Fibroblast of upper back skin (primary cell): ENCODE measurements at places on chromosomes 6 and 20.

- no peak for DNase-seq
Observed at GRCh38 chr6:100751590-100751989, 129.5 kb downstream of the ASCC3 start.

DNA sequence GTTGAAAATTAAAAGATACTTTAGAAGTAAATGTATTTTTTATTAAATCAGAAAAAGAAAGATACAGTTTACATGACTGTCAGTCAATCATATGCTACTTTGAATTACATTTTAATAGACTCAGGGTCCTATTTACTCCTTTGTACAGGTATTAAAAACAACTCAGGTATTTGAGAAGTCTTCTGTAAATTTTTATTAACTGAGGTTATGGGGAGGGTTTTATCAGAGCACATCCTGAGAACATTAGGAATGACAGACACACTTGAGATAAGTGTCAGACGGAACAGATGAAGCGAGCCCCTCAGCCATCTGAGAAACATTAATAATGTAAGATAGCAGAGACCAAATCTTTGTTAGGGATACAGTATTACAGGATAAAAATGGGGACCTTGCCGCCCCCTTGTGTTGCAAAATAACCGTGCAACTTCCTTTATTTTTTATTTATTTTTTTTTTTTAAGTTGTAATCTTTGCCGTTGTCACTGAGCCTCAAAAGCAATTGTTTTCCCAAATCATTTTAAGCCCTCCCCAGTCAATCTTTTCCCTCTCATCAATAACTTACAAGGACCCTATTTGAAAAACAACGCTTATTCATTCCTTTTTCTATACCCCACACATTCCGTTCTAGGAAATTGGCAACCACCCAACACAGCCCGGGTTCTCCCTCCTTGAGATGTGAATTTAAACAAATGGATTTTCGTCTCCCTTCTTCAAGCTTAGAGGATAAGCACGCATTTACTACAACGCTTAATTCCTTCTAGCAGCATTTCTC lies 126.7 kb downstream of the BCAS1 start:
- DNase-seq, result peak; percentile 54

DNA sequence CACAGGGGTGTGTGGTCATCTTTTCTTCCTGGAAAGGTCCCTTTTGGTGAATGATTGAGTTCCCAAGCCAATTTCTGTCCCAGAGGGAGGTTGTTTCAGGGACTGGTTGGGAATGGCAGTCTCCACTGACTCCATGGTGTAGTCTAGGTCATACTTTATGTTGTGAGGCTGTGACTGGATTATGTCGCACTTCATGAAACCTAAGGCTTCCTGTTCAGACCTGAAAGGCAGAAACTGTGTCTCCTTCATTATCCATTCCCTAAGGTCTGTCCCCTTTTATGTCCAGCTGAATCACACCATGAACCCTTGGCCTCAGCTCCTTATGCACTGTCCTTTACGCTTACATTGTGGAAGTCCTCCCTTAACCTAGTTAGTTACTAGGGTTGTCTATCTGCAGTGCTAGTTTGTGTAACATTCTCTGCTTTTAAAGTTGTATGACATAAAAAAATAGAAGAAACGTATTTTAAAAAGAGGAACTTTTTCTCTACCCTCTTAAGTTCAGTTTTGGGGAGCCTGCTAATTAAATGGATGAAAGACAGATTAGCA lies 191.3 kb downstream of the JARID2 start:
- no peak for DNase-seq

- no peak for DNase-seq
Observed at GRCh38 chr20:62012631-62013030, 53.0 kb downstream of the TAF4 start.

DNA sequence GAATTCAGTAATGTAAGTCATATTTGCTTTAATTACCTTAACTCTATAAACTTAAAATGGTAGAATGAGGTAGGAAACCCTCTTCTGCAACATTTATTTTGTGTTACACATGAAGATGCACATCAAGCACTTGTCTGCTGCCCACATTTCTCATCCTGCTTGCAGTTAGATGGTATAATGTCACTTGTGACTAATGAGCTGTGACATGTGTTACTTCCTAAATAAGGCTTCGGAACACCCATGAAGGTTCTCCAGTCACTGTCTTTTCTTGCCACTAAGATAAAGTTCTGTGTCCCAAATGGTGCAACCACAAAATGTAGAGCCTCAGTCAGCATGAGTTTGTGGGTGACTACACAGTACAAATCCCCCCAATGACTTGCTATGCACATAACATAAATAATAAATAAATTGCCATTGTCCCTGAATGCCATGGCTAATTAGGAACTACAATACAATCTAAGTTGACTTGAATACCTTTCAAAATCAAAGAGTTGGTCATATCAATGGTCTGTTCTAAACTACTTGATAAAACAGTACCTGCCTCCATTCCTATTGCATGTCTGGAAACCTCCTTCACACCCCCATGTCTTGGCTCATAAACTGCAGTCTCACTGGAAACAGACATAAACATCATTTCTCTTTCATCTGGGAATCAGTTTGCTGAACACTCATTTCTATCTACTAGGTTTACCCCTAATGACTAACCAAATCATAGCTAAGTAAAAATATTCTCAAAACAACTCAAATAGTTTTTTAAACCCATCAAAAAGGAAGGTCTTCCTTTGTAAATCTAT lies 157.2 kb downstream of the PTPRK start:
- DNase-seq, result peak; percentile 12

DNA sequence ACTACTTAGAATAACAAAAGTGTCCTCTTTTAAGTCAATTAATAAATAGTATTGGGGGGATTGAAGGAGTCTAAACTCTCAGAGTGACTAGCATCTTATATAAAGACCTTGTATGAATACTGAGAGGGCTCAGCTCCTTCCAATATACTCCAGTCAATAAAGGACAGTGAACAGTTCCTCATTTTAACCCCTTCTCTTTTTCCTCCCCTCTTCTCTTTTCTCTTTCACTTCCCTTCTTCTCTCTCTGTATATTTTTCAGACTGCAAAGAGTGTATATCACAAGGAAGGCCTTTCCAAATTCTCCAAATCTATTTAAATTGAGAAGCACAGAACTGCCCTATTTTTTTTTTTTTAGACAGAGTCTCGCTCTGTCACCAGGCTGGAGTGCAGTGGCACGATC lies 99.5 kb downstream of the CD164 start:
- no peak for DNase-seq

- no peak for DNase-seq
Observed at GRCh38 chr6:68652117-68652536, 17.0 kb downstream of the ADGRB3 start.

DNA sequence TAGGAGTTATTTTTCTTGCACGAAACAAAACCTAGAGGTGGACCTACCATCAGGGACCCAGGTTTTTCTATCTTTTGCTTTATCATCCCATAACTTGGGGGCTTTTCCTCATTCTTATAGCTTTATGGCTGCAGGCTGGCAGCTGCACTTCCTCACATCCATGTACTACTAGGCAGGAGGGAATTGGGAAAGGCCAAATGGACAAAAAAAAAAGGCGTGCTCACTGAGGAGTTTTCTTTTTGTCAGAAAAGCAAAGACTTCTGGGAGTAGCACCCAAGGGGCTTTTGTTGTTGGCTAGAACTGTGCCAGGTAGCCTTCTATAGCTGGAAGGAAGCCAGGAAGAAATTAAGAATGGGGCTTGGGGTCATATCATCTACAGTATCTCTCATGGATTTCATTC lies 61.4 kb downstream of the SLX4IP start:
- DNase-seq, result no peak

- DNase-seq, result peak; percentile 51
Observed at GRCh38 chr6:68233623-68234022, 401.5 kb upstream of the ADGRB3 start.

DNA sequence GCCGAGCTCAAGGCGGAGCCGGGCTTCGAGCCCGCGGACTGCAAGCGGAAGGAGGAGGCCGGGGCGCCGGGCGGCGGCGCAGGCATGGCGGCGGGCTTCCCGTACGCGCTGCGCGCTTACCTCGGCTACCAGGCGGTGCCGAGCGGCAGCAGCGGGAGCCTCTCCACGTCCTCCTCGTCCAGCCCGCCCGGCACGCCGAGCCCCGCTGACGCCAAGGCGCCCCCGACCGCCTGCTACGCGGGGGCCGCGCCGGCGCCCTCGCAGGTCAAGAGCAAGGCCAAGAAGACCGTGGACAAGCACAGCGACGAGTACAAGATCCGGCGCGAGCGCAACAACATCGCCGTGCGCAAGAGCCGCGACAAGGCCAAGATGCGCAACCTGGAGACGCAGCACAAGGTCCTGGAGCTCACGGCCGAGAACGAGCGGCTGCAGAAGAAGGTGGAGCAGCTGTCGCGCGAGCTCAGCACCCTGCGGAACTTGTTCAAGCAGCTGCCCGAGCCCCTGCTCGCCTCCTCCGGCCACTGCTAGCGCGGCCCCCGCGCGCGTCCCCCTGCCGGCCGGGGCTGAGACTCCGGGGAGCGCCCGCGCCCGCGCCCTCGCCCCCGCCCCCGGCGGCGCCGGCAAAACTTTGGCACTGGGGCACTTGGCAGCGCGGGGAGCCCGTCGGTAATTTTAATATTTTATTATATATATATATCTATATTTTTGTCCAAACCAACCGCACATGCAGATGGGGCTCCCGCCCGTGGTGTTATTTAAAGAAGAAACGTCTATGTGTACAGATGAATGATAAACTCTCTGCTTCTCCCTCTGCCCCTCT lies 1.1 kb downstream of the CEBPB start:
- DNase-seq, result peak; percentile 30

GRCh38 chr6:31131595-31131994 lies 7.3 kb downstream of the PSORS1C2 start:
- DNase-seq, result no peak

GRCh38 chr20:47201074-47201730 lies 155.3 kb downstream of the ZMYND8 start:
- DNase-seq, result no peak

DNA sequence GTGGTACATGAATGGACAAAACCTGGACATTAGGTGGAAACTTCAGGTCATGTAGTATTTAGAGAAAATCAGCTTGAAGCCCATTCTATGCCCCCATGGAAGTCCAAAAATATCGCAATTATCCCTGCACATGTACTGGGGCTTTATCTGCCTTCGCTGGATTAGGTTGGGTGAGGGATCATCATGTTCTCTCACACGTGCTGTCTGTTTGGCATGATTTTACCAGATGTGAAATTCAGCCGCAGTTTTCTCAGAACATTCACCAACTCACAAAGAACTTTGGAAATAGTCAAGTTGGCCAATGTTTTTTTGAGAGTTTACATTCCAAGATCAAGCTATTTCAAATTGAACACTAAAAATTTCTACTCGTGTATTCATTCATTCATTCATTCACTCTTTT lies 459.8 kb upstream of the CITED2 start:
- no peak for DNase-seq

DNA sequence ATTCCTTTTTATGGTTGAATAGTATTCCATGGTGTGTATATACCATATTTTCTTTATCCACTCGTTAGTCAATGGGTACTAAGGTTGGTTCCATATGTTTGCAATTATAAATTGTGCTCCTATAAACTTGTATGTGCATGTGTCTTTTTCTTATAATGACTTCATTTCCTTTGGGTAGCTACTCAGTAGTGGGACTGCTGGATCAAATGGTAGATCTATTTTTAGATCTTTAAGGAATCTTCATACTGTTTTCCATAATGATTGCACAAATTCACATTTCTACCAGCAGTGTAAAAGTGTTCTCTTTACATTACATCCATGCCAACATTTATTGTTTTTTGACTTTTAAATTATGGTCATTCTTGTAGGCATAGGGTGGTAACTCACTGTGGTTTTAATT lies 164.3 kb downstream of the TASP1 start:
- no peak for DNase-seq

DNA sequence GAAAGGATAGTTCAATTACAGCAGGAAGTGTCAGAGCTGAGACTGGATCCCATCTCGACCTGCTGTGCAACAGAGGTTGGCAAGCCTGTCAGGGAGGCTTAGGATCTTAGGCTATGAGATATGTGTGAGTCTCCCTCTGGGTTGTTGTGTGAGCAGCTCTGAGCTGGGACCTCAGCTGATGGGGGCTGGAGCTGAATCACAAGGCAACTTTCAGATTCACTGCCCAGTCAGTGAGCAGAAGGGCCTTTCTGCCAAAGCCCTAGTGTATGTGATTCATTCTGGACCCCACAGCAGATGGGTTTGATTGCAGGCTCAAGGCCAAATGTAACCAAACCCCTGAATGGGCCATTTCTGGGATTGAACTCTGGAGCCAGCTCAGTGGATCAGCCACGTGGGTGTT lies 4.5 kb downstream of the PI3 start:
- peak; percentile 7 for DNase-seq

DNA sequence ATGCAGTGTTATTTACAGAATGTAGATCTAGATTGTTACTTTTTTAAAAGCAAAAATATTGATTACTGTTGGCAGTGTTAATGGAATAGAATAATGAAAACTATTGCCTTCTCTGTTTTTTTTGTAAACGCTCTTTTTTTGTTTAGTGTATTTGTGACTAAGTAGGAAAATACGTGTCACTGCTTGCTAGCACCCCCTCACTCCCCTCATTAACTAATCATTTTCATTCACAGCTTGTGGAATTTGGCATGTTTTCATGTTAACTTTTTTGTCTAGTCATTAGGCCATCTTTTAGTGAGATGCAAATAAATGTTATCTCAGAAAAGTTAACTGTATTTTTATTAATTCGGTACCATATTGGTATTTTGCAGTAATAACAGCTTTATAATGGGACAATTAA lies 29.8 kb downstream of the ADGRG6 start:
- DNase-seq, result no peak

- no peak for DNase-seq
Observed at GRCh38 chr20:38872491-38873049, 53.6 kb upstream of the FAM83D start.

GRCh38 chr6:91646649-91647048 lies 1059.8 kb upstream of the MAP3K7 start:
- DNase-seq, result no peak

GRCh38 chr6:42380228-42380979 lies 71.3 kb downstream of the TRERF1 start:
- DNase-seq, result no peak

- DNase-seq, result no peak
Observed at GRCh38 chr20:22770241-22770800, 185.9 kb upstream of the FOXA2 start.

DNA sequence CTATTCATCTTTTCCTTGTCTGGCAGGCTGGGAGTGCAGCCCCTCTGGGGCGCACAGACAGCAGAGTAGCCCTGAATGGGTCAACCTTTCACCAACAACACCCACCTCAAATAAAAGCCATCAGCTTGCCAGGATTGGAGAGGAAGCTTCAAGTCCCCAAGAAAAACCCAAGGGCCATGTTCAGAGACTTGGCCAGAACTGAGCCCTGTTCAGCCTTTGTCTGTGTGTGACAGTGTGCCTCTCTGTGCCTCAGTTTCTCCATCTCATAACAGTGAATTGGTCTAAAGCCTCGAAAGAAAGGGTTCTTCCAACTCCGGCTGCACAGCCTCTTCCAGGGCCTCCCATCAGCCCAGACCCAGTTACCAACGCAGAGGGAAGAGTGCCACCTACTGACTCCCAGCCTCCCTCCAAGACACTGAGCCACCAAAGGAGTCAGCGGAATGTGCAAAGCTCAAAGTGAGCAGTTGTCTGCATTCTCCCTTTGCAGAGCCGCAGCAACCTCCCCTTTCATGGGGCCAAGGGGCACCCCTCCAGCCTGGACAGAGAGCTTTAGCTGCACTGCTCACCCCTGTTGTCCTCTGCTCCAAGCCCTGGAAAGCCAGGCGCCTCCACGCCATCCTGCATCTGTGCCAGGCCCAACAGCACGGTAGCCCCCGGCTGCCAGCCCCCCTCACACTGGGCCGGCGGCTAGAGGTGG lies 82.7 kb upstream of the TOP1 start:
- DNase-seq, result peak; percentile 63

GRCh38 chr6:15038013-15038791 lies 207.7 kb upstream of the JARID2 start:
- no peak for DNase-seq
